ENCODE measurements at places on chromosomes 6 and 20.

GRCh38 chr6:97473979-97474378, 191.0 kb upstream of the MMS22L start:
- no peak for DNase-seq

GRCh38 chr6:89638320-89639195, at the start of gene LYRM2:
LYRM2 (minus strand) TSS chr6:89638747; CDS start chr6:89638716, 31 bp downstream.
- peak; percentile 99 for DNase-seq

DNA sequence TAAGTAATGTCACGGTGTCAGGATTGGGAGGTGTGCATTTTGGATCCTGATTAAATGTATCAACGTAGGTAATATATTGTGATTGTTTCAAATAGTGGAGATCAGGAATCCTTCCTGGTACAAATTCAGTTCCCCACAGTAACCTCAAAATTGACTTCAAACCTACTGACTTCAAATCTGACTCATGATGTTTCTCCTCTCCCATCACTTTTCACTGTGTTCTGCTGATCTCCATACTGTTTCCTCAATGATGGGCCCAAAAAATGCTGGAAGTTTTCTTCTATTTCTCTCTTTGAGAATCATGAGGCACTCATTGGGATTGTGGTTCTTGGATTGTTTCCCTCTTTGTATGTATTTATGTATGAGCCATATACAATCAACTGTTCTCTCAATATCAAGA, 35.9 kb downstream of the LAMA2 start:
- DNase-seq: no peak

GRCh38 chr6:139863964-139864363, 489.5 kb upstream of the CITED2 start:
- DNase-seq: no peak

DNA sequence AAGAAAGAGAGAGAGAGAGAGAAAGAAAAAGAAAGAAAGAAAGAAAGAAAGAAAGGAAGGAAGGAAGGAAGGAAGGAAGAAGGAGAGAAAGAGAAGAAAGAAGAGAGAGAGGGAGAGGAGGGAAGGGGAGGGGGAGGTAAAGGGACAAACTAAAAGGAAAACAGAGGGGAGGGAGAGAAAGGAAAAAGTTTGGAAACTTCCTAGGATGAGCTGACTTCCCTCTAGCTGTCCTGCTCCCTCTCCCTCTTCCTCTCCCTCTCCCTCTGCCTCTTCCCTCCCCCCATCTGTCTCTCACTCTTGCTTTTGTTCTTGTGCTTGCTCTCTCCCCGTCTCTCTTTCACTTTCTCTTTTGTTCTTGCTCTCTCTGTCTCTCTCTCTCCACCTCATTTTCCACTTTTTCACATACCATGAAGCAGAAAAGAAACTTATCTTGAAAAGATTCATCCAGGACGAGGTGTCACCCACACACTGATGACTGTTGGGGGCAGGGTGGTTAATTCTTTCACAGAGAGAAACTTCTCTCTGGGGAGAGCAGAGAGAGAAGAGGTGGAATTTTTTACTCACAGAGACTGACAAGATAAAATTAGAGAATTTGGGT, 56.4 kb upstream of the DUSP22 start:
- peak; percentile 54 for DNase-seq

GRCh38 chr6:119296036-119297035, 53.2 kb downstream of the MAN1A1 start:
- no peak for DNase-seq
